ENCODE measurements at places on chromosomes 4 and X. TPM values are rescaled to one million over a fixed set of nuclear protein-coding genes. Genes with fewer than 3 reads are reported as not detected.

The ZFYVE28 gene
- total RNA-seq, result 8.5 TPM

The ODAPH gene
- total RNA-seq, result 2.1 TPM

The GABRA4 gene
- total RNA-seq, result not detected

The NWD2 gene
- total RNA-seq, result not detected

The NRK gene
- 17.1 TPM for total RNA-seq

The VCX2 gene
- total RNA-seq, result not detected

The NR3C2 gene
- total RNA-seq, result 2.4 TPM

The TMEM31 gene
- not detected for total RNA-seq

The TAF7L gene
- total RNA-seq, result under 0.01 TPM

The GLRA3 gene
- total RNA-seq, result not detected

The FAM114A1 gene
- total RNA-seq, result 125 TPM

The RBM46 gene
- 0.81 TPM for total RNA-seq

The NSG1 gene
- total RNA-seq, result 0.65 TPM

The EIF4E gene
- total RNA-seq, result 36.1 TPM

The FHDC1 gene
- total RNA-seq, result 2.2 TPM

The DCX gene
- not detected for total RNA-seq

The KLHL34 gene
- total RNA-seq, result not detected

The FREM3 gene
- not detected for total RNA-seq

The SPACA5 gene
- not detected for total RNA-seq

All from mesangial cell (primary cell).